T-helper 2 cell (primary cell): ENCODE measurements at places on chromosomes 2 and 18.

GRCh38 chr18:59041819-59042815, 97.6 kb upstream of the SEC11C start:
- DNase-seq: no peak

GRCh38 chr2:53173091-53173490, 594.5 kb upstream of the CHAC2 start:
- DNase-seq: no peak

DNA sequence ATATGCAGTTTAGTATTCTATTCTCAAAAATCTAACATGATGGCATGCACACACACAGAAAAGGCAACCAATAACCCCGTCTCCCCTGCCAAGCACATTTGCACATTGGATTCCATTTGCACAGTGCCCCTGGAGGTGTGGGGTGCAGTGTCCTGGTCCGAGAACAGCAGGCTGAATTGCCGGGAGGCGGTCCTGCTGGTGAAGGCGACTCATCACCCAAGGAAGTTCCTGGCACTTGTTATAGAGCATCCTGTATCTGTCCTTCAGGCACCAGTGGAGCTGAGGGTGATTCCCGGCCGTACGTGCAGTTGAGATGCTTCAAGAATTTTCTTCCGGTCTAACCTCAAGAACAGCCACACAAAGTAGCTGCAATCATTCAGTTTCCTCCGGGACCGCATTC, 73.0 kb upstream of the RAB12 start:
- DNase-seq: no peak

DNA sequence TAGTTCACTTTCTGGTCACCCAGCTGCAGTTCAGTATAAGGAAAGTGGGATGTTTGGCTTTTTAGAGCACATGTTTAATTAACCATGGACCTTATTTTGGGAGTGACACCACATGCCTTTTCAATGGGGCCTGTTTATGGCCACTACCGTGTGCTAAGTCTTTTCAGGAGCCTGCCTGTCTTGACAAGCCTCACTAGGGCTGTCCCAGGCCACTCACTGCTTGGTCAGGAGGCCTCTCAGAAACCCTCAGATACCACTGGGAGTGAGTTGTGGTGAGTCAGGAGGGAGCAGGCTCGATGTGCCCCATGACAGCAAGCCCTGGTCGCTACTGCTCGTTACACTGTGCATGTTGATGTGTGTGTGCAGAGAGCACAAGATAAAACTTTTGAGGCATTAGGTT, 123.0 kb downstream of the MAP4K4 start:
- DNase-seq: no peak

DNA sequence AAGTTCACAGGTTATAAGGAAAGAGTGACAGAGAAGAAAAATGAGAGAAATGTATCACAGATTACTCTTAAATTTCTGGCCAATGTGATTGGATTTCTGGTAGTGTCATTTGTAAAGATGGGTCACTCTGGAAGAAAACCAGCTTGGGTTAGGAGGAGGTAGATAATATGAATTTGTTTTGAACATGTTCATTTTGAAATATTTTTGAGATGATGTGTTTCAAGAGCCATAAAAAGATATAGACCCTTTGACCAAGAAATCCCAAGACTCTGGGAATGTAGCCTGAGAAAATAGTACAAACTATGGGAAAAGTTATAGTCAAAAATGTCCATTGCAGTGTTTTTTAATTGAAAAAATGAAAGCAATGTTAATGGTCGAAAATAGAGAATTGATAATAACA, 70.7 kb downstream of the CALCRL start:
- DNase-seq: no peak

DNA sequence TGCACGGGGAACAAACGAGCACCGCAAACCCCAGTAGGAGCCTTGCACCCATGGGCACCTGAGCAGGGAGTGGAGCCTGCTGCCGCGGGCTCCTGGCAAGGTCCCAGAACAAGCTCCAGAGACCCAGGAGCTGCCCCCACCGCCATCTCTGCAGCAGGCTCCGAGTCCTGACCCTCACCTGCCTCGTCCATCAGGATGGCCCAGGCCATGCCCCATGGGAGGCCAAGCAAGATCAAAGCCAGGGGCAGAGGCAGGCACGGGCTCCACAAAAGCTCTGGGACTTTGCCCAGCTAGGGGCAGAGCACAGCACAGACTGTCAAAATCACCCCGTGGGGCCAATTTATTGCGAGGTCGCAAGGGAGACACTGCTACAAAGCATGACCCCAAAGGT, 43.6 kb downstream of the GPC1 start:
- DNase-seq: no peak

GRCh38 chr2:216770050-216770449, 74.7 kb upstream of the IGFBP5 start:
- DNase-seq: no peak

DNA sequence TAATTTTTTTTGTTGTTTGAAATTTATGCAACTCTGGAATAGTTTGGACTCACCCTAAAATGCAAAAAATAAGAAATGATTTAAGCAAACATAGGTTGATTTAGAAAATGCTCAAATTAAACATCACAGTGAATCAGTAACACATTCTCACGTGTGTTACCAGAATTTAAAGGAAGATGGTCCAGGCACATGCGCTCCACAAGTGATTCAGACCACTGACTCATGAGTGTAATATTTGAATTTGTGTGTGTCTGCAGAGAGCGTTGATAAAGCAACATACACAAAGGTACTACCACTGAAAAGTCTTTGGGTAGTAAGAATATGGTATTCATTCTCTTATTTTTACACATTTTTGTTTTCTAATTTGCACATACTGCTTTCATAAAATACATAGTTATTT, 7.9 kb downstream of the SS18 start:
- no peak for DNase-seq

- peak; percentile 57 for DNase-seq
Observed at GRCh38 chr18:33231474-33232317, 208.8 kb downstream of the CCDC178 start.

- no peak for DNase-seq
Observed at GRCh38 chr2:200443916-200444315, 66.0 kb downstream of the KCTD18 start.
